Mucosa of gallbladder (tissue), 1 donor: ENCODE measurements at places on chromosomes 2 and 18.
A peak's percentile ranks its signal among the peaks of the same experiment; 100 is the strongest.

DNA sequence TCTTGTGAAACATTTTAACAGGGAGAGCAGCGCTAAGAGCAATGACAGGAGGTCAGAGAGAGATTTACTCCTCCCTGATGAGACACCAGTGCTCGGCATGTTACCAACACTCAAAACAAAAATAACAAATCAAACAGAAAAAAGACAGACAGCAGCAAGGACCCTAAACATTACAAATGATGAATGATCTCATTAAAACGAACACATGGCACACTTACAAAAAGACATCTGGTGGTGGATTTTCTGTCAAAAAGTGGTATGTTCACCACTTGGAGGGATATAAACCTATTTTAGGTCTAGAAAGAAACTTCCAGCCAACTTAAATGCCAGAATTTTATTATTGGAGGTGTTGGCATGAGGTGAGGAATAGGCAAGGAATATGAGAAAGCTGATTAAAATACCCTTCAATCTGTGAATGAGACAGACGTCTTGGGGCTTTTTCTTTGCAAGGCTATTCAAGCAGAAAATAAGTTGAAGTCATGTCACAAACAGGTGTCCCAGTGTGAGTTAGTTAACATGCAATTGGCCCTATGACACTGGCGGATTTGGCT lies 112.8 kb downstream of the PRELID3A start:
- no peak for DNase-seq

DNA sequence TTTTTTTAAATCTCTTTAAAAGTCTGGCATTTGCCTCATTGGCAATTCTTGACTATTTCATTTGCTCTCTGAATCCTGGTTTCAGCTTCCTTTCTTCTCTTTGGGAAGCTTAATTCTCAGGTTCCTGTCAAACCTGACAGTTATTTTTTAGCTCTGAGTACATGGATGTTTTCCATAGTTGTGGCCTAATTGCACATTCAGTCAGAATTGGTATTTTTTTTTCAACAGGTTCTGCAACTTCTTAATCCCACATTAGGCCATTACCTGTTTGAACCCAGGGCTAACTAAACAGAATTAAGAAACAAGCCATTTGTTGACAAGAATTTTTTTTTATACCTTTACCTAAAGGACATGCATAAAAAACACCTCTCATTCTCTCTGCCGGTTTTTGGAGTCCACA lies 338.8 kb downstream of the SETBP1 start:
- no peak for DNase-seq

DNA sequence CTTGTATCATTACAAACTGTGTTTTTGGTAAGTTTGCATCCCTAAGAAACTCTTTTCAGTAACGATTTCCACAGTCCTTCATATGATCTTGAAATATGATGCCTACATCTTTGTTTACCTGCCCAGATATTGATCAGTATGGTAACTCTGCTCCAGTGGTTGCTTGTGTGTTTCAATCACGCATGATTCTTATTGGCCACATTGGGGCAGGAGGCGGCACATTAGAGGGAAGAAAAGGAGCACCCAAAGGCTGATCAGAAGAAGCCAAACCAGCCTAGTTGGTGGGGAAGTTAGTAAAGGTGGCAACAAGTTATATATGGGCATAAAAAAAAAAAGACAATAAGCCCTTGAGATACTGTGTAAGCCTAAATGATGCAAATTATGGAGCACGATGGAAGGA lies 158.9 kb downstream of the RHBDD1 start:
- DNase-seq = no peak

- DNase-seq = no peak
These were observed 385.5 kb downstream of the SETBP1 start for GRCh38 chr18:45066210-45066609.

DNA sequence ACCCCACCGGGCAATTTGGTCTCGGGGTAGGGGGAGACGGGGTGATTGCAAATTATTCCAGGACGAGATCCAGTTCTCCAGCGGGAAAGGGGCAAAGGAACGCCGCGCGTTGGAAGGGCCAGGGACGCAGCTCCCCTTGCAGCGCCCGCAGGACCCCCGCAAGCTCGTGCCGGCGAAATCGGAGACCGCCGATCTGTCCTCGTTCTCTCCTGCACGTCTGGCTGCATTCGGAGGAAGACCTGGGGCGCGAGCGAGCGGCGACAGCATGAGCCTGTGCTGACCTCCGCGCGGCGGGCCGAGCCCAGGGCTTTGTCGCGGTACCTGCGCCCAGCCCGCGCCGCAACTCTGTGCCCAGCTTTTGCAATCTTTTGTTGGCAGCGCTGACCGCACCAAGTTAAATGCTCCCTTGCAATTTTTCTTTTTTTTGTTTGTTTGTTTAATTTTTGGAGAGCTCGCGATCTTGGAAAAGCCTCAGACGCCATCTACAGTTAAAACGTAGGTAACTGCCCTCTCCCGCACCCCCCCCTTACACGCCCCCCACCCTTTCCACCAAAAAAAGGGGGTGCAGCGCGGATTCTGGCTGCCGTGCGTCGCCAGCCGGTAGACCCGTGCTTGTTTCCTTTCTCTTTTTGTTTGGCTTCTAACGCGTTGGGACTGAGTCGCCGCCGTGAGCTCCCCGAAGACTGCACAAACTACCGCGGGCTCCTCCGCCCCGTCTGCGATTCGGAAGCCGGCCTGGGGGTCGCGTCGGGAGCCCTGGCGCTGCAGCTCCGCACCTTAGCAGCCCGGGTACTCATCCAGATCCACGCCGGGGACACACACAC lies 667 bp downstream of the TRIB2 start:
- peak; percentile 47 for DNase-seq

GRCh38 chr18:58321986-58322385 lies 278.0 kb downstream of the NEDD4L start:
- DNase-seq = peak; percentile 77

GRCh38 chr2:215290980-215291599 lies 20.8 kb upstream of the ATIC start:
- no peak for DNase-seq

- DNase-seq = no peak
These were observed 155.6 kb upstream of the CCDC195 start for GRCh38 chr2:224871813-224872212.

GRCh38 chr2:200129721-200130462 lies 174.5 kb downstream of the MAIP1 start:
- no peak for DNase-seq

- no peak for DNase-seq
These were observed 165.3 kb upstream of the CDH2 start for GRCh38 chr18:28342231-28342630.

DNA sequence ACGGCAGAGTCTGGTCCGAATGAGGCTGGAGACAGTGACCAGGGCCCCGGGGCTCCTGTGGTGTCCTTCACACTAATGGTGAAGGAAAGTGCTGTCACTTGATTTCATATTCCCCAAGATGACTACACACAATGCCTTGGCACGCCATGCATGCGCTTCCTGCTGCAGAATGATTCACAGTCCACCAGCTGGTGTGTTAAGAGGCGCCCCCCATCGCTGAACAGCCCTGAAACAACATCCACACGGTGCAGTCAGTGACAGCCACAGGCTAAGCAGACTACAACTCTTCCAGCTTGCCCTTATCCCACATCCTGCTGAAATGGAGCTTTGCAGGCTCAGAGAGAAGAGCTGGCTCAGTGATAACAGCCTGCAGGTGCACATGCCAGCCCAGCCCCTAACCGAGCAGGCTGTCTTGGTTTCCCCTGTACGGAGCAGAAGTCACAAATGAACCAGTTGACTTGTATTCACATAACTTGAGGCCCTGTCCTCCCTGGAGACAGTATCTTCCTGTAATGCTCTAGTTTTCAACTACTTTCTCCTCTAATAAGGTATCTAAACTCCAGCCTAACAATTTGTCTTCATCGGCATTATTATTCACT lies 24.3 kb upstream of the CDH20 start:
- DNase-seq = no peak

DNA sequence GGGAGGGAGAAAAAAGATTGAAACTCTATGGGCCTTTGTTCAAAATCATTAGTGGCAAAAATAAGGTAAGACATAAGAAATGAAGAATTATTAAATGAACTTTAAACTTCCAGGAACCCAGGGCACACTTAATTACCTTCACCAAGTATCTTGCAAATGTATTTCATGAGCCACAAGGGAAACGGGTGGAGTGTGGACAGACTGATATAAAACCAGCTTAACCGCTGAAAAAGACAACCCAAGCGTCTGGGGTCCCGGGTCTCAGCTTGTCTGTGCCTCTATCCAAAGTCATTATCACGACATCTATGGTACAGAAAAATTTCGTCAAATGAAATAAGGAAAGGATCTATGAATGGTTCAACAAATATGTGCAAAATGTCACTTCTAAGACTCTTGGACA lies 13.9 kb upstream of the MBOAT2 start:
- no peak for DNase-seq

GRCh38 chr18:45156946-45157345 lies 458.3 kb upstream of the SLC14A2 start:
- DNase-seq = no peak

- no peak for DNase-seq
These were observed 7.7 kb downstream of the ACVR1C start for GRCh38 chr2:157620956-157621355.

- DNase-seq = no peak
These were observed 64.8 kb downstream of the CALCRL start for GRCh38 chr2:187383043-187383800.

DNA sequence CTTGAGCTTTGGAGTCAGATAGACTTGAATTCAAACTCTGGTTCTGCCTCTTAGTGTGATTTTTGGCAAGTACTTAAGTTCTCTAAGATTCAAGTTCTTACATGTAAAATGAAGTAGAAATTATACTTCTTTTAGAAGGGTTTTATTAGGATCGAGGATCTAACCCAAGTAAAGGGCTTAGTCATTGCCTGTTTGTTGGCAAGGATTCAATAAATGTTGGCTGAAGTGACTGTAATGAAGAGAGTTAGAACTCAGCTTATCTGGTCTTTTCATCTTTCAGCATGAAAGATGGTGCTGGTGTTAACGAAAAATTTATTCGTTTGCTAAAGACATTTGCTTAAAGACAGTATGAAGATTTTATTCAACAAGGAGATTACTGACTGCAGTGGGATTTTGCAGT lies 315.9 kb upstream of the THUMPD2 start:
- DNase-seq = no peak

DNA sequence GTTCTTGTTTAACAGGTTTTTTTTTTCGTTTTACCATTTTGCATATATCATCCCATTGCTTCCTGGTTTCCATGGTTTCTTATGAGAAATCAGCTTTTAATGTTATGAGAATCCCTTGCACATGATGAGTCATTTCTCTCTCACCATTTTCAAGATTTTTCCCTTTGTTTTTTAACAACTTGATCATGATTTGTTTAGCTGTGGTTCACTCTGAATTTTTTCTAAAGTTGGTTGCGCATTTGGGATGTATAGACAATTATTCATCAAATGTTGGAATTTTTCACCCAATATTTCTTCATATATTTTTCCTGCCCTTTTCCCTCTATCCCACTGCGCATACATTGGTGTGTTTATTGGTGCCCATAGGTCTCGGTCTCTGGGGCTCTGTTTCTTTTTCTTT lies 42.4 kb upstream of the BIN1 start:
- no peak for DNase-seq

- DNase-seq = no peak
These were observed 28.1 kb downstream of the SLC1A4 start for GRCh38 chr2:65017335-65017734.

DNA sequence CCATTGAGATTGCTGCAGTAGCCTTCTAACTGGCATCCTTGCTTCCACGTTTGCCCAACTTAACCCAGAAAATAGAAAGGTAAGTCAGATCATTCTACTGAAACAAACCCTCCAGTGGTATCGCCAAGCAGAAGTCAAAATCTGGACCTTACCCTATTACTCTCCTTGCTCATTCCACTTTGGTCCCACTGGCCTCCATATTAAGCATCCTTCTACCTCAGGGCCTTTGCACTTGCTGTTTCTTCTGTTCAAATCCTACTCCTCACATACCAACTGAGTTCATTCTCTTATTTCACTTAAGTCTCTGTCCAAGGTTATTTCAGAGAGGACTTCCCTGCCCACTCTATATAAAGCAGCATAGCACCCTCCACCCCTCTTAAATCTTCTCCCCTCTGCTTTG lies 84.5 kb downstream of the SPRED2 start:
- no peak for DNase-seq

GRCh38 chr2:195057001-195057400 lies 600.0 kb upstream of the SLC39A10 start:
- DNase-seq = no peak

- no peak for DNase-seq
These were observed 825.3 kb downstream of the TRIB2 start for GRCh38 chr2:13542061-13542460.

DNA sequence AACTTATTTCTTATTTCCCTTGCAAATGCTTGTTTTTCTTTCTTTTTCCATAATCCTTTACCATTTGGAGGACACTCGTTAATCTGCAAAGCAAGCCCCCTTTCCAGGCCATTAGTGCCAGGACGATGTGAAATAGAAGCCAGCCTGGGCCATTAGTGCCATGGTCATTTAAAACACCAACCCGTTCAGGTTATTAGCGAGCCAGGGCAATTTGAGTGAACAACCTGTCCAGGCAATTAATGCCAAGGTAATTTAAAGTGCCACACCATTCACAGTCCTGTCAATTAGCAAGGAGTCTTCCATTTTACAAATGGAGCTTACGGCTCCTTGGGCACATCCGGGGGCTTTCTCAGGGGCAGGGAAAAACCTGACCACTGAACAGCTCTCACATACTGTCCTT lies 370.6 kb downstream of the HRH4 start:
- DNase-seq = no peak

DNA sequence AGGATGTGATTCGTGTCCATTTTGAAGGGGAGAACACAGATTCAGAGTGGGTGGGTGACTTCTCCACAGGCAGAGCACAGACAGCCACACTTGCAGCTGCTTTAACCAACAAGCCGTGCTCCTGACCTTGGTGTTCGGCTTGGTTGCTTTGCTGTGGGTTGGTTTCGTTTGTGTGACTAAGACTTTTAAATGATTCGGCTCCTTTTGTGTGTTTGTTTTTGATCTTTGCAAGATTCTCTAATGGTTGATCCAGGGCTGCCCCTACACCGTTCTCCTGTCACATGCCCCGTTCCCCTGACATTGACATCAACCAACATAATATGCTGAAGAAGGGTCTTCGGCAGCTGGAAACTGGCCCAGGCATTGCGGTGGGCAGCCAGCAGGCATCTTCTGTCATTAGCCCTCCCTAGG lies 95.9 kb upstream of the MBOAT2 start:
- no peak for DNase-seq
